Umbilical cord (tissue), 2 donors: ENCODE measurements at places on chromosomes 2 and 18. TPM values are rescaled to one million over a fixed set of nuclear protein-coding genes. Genes with fewer than 3 reads are reported as not detected.

DNA sequence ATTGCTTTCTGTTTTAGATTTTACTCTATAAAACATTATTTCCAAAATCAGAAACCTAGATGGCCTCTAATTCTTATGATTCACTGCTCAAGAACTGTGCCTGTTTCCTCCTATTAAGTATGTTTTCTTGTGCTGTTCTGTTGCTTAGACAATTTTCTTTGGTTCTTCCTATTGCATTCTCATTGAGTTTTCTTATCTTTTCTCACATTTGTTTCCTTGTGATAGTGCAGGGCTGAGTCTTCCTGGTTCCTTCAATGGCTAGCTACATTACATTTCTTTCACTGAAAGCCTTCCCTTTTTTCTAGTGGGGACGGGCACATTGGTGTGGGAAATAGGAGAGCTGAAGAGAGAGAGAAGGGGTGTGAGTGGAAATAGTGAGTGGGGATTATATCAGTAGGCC is 183.4 kb downstream of the CALCRL start:
- DNase-seq: peak; percentile 47

DNA sequence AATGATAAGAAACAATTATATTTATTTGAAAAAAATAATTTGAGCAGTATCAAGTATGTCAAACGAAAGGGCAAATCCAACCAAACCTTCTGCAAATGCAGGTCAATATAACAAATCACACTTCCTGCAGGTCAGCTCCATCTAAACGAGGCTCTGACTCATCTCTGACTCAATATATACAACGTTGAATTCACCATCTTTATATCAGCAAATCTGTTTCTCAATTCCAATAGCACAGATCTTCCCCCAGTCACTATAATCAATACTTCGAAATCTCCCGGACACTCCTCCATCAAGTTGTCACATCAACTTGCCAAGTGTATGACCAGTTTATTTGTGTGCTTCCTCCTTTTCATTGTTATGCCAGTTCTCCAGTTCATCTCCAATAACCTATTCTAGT is 388.9 kb downstream of the ZEB2 start:
- DNase-seq: no peak

DNA sequence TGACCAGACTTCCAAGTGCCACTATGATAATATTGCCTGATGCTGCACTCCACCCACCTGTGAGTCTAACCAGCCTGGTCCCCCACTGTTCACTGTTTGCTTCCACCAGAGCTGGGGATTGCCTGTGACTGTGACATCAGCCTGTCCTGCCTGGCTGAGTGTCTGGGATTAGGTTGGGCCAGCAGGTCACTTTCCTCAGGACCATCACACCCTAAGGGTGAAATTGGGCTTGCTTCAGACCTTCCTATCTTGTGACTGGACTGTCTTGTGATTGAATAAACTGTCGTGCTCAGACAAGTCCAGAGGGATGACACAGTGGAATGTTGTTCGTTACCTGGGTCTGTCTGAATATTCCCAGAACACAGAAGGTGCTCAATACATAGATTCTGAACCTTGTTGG is 87.4 kb upstream of the HK2 start:
- DNase-seq: no peak

GRCh38 chr18:63002305-63002704 is 287.0 kb downstream of the PHLPP1 start:
- DNase-seq: no peak

- DNase-seq: no peak
These were observed 69.9 kb downstream of the RHOB start for GRCh38 chr2:20516646-20517341.

- DNase-seq: no peak
These were observed 57.9 kb downstream of the SLC8A1 start for GRCh38 chr2:40394031-40394430.

DNA sequence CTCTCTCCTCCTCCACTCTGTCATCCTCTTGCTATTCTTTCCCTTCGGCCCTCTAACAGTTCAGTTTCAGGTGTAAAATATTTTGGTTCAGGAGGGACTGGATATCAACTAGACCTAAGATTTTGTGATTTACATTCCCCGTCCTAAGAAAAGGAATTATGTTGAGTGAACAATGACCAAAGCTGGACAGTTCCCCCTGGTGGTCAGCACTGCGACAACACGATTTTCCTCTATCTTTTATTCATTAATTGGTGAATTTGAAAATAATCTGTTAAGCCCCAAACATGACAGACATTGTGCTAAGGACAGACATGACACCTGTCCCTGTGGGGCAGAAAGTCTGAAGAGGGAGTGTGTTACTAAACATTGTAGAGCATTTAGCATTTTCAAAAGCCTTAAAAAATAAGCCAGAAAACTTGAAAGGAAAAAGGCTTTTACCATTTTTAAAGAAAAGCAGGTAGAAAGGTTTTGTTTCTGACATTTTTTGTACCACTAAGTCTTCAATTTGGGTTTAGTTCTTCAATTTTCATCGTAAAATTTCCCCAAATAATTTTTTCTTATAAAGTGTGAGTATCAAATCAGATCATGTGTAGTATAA is 28.4 kb upstream of the GTF2A1L start:
- no peak for DNase-seq

GRCh38 chr2:109046925-109047508 is 58.0 kb upstream of the EDAR start:
- no peak for DNase-seq

DNA sequence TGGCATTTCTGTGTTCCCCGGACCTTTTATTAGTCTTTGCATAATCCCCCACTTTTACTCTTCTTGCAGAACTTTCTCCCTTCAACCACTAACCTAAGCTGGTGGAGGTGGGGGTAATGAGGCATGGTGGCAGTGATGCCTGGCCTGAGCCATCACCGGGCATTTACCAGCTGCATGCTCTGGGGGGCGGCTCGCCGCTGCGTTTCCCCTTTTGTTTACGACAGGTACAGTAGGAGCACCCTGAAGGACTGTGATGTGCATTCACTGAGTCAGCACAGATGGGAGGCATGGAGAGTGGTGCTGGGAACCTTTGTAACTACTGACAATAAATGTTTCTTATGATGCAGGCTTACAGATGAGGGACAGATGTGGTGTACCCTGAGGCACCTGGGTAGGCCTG is 46.9 kb downstream of the PLEKHB2 start:
- no peak for DNase-seq

ALPI gene
- total RNA-seq: 2.9 TPM

CLEC4F gene
- not detected for total RNA-seq

NEU2 gene
- total RNA-seq: not detected

SERPINB4 gene
- 4.1 TPM for total RNA-seq

NT5DC4 gene
- total RNA-seq: 1.2 TPM

FAM124B gene
- total RNA-seq: 10.1 TPM
